ENCODE measurements at places on chromosomes 2 and 18.
A peak's percentile ranks its signal among the peaks of the same experiment; 100 is the strongest.

DNA sequence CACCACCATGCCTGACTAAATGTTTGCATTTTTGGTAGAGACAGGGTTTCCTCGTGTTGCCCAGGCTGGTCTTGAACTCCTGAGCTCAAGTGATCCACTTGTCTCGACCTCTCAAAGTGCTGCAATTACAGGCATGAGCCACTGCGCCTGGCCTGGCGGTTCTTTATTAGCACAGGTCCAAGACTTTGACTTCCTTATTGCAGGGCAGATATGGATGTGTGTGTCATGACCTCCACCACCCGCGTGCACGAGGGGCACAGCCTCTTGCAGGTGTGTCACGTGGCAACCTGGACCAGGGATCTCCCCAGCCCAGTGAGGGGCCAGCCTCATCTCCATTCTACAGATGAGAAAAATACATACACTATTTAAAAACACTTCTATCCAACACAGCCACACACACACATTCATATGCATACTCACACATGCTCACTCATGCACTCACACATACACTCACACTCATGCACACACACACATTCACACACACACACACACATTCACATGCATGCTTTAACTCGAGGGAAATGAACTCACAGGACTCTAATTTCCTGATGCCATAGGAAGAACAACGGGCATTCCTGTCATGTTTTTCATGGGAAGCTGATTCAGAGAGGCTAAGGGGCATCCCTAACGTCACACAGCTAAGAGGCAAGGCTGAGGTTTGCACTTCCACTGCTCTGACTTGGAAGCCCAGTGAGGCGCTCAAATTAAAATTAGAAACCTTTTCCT is 38.8 kb downstream of the RRM2 start:
- DNase-seq = no peak

DNA sequence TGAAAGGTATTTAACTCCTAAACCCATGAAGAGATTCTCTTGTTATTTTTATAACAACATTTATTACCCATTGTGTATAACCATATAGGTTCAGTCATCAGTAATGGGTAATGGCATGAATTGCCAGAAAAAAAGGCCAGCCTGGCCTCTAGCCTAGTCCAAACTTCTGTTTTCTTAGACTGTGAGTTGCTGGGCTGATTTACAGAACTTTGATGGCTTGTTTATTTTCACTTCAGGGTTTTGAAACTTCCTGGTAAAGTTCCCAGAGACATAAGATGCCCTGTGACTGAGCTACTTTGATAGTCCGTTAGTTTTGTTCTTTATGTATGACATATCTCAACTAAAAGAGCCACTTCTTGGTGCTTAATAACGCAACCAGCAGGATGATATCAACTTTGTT is 164.8 kb downstream of the METTL4 start:
- no peak for DNase-seq

DNA sequence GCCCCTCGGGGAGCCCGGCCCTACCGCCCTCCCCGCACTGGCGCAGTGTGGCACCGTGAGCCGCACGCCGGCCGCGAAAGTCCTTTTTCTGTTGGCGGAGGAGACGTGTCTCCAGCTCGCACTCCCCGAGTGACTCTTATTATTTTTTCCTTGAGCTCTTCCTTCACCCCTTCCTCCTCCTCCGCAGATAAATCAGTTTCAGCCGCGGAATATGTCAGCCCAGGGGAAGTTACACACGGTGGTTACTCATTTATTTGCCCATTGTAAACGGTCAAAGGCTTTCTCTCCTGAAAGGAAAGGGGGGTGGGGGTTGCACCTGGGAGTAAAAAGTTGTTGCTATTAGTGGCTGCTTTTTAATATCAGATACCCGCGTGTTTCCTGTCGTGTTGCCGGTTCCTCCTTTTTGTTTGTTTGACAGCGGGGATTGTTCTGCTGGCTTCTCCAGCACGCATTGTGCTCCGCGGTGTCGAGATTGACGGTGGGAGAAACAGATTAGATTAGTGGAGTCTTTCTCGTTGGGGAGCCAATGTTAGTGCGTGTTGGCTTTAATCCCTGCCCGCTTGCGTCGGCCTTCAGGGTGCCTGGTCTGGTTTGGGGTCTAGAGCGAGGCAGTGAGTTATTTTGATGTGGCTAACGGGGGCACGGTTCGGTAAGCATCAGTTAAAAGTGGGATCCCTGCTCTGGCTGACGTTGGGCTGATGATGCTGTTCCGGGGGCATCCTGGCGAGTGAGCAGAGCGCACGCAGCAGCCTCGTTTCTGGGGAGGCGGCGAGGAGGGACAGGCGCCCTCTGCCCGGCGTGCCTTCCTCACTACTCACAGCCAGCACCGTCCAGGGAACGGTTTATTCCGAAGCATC is 1.6 kb downstream of the CRIM1 start:
- DNase-seq = peak; percentile 29

DNA sequence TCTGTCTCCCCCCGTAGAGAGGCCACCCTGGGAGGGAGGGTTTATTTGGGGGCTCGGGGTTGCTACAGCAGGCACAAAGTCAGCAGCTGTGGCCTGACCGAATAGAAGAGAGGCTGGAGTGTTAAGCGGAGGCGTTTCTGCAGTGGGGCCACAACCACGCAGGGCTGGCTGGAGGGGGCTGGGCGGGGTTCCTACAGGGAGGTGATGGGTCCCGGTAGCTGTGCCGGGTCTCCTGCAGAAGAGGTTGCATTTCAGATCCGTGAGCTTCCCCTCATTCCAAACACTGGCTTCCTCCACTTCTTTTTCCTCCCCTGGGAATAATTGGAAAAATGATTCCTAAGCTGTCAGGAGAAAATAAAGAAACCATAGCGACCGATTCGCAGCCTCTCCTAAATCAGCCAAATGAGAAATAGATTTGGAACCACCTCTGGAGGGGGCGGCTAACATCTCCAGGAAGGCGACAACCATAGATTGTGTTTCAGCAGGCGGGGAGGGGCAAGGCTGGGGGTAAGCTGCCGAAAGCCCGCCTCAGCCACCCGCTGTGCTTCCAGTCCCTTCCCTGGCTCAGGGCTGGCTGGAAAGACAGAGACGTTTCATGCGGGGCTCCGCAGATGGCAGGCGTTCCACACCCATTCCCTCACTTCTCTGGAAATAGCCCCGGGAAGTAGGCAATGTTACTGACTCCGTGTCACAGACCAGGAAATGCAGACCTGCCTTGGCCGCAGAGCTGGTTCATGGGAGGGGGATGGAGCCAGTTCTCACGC is 85.6 kb upstream of the TAF1B start:
- DNase-seq = no peak

DNA sequence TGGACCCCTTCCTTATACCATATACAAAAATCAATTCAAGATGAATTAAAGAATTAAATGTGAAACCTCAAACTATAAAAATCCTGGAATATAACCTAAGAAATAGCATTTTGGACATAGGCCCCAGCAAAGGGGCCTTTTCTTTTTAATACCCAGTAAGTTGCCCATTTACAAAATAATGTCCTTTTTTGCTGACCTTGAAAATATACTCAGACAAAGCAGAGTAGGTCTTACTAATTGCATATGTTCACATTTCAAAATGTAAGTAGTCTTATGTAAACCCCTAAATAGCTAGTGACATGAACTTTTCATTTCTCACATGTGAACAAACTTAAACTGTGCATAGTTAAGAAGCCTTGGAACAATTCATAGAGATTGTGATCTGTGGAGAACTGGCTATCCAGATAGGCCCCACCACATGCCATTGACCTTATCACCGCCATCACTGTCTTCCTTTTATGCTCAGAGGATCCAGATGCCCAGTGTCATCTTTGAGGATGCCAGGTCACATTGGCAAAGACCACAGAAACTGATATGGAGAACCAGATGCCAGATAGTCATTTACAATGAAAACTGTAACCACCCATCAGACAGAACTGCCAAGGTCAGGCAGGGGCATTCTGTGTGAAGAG is 282.4 kb upstream of the RAB12 start:
- DNase-seq = no peak

GRCh38 chr2:41720331-41721251 is 327.2 kb upstream of the PKDCC start:
- no peak for DNase-seq

DNA sequence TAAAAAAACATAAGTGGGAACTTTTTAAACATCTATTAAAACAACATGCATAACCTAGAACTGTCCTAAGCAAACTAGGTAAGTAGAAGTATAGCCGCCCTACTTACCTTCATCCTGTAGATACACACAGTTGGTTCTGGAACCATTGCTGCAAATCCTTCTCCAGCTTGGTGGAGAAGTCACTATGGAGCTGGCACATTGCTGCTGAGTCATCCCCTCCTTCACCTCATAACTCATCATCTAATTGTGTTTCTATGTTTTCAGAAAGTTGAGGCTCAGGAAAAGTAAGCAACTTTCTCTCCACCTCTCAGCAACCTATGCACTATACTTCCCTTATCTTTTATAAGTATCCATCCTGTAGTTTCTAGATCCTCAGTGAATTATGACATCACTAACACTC is 269.8 kb upstream of the MMADHC start:
- DNase-seq = no peak

DNA sequence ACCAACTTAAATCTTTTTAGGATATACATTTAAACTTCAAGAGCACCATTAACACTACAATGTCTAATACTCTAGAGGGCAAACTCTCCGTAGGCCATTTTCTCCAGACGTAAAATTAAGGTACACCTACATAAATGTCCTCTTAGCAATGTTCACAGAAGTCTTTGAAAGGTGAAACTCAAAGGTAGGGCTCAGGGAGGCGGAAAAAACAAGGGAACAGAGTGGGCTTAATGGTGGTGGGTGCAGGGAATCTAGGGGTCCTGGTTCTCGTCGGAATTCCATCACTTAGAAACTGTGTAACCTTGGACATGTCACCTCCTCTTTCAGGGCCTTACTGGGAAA is 668 bp downstream of the NFU1 start:
- no peak for DNase-seq

DNA sequence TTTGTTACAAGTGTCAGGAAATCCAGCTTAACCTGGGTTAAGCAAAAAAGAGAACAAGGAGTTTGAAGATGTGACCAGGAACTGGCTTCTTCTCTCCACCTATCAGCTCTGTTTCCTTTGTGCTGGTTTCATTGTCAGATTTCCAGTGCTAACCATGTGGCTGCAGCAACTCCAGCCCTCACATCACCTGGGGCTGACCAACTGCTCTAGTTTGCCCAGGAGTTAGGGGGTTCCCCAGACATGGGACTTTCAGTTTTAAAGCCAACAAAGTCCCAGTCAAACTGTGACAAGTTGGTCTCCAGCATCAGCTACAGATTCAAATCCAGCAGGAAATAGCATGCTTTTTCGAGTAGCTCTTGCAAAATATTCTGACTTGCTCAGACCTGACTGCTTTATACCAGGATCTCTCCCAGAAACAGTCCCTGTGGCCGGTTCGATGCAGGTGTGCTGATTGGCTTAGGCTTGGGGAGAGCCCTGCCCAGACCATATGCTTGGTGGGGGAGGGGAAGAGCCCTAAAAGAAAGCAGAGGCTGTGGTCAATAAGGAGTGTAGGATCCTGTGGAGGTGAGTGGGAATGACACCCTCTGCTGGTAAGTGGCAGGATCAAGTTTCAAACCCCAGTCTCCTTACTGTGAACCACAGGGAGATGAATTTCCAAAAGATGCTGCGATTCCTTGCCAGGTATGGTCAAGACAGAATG is 49.5 kb downstream of the KCNE4 start:
- no peak for DNase-seq

DNA sequence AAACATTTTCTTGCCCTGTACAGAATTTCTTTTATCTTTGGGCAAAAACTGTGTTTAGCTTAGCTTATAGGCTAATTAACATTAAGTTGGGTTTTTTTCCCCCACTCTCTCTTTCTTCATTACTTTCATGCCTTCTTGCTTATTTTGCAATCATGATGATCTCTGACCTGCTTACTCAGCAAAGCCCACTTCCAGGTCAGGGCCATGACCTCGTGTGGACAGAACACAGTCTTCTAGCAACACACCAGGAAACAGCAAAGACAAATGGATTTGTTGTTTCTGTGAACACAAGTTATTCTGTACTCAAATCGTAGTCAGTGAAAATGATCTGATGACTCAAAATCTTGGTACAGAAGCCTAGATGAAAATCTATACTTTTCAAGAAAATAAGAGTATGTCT is 60.7 kb downstream of the SPATS2L start:
- DNase-seq = no peak

DNA sequence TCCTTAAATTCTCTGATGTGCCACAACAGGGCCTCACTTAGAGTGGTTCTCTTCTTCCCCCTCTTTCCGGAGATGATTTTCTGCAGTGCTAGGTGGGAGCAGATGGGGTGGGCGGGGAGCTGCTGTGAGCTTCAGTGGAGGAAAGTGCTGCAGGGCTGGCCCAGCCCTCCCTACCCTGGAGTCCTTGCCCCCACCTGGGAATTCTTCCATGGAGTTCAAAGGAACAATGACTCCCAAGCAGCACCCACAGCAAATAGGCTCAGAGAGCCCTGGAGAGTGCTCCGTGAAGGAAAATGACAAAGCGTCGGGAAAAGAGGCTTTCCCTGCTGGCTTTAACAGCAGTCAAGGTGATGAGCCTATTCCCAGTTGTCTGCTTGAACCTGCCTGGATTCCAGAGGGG is 28.8 kb downstream of the LOXHD1 start:
- DNase-seq = no peak

DNA sequence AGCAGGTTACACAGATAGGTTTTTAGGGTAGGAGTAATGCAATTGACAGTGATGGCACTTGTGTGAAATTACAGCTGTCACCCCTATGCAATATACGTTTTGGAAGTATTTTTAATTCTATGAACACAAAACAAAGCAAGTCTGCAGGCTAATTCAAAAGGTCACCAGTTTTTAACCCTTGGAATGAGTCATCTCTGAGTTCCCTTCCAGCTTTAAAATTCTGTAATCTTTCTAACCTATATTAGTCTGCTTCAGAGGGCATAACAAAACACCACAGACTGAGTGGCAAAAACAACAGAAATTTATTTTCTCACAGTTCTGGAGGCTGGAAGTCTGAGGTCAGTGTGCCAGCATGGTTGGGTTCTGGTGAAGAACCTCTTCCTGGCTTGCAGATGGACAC is 596.9 kb upstream of the HNMT start:
- DNase-seq = no peak

DNA sequence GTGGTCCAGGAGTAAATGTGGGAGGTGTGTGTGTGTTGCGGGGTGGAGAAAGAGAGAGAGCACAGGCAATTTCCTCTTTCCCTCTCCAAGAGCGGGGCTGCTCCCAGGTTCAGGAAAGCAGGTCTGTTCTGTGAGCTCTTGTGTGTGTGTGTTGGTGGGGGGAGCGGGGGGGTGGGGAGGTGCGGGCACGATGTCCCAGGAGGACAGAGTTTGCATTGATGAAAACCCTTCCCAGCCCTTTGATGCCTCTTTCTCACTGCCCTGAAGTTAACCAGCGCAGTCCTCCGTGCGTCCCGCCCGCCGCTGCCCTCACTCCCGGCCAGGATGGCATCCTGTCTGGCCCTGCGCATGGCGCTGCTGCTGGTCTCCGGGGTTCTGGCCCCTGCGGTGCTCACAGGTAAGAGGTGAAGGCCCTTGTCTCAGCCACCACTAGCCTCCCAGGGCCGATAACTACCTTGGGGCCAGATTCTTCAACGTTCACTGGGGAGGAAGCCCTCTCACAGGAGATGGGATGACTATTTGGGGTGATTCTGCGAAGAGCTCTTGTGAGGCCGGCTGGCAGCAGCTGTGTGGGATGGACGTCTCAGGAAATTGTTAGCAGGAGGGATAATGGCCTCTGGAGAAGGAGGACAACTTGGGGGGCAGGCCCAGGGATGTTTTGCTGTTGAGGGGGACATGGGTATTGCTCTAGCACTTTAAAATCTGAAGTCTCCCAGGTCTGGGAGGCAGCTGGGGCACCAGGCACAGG is at the start of gene SNORC:
Gene SNORC (plus strand): TSS at position 247 of the 748 bp plus-strand sequence. CDS start 78 bp downstream, at position 325.
- no peak for DNase-seq

Measured in stimulated activated CD4-positive, alpha-beta T cell treated with anti-CD3 and anti-CD28 coated beads, Interleukin-2, amount 100 ng/mL, for 48 hours (primary cell).